ENCODE measurements at places on chromosomes 16 and 17.

- DNase-seq: peak; percentile 75
These were observed 46.6 kb downstream of the MRM3 start for GRCh38 chr17:828761-829160.

- no peak for DNase-seq
These were observed 104.3 kb upstream of the NUDT7 start for GRCh38 chr16:77617996-77618395.

- no peak for DNase-seq
These were observed 625.5 kb upstream of the C16orf82 start for GRCh38 chr16:26441178-26441577.

GRCh38 chr17:71919186-71919585, 201.6 kb upstream of the SOX9 start:
- no peak for DNase-seq

GRCh38 chr17:871751-872519, 89.8 kb downstream of the MRM3 start:
- peak; percentile 66 for DNase-seq

GRCh38 chr16:77555791-77556190, 121.0 kb upstream of the ADAMTS18 start:
- no peak for DNase-seq

DNA sequence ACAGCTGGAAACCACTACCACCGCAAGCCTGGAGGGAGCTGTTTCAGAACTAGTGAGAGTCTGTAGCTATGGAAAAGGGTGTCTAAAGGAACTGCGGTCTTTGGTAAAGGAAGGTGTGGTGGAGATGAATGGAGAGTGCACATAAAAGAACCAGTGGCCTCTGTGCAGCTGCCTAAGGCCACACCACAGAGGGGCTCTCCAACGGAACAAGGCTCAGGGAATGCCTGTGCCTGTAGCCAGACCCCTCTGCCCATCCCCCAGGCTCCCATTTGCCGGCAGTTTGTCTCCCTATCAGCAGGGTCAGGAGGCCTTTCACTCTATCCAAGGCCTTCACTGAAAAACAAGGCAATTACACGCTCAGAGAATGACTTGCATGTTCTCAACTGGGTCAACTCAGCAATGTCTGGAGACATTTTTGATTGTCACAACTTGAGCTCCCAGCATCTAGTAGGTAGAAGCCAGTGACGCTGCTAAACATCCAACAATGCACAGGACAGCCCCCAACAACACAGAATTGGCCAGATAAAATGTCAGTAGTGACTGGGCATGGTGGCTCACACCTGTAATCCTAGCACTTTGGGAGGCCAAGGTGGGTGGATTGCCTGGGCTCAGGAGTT, 3.3 kb upstream of the FDXR start:
- no peak for DNase-seq

GRCh38 chr16:66278604-66279262, 87.8 kb upstream of the CDH5 start:
- no peak for DNase-seq

DNA sequence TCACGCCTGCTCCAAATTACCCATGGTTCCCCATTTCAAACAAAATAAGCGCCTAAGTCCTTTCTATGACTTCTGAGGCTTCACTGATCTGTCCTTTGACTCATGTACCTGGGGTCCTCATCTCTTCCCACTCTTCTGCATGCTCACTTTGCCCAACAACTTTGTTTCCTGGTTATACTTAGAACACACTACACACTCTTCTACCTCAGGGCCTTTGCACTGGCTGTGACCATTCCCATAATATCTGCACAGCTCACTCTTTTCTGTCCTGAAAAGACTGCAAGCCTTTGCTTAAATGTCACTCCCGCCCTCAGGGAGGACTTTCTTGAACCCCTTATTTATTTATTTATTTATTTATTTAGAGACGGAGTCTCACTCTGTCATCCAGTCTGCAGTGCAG, 14.1 kb downstream of the CDH1 start:
- DNase-seq: no peak

GRCh38 chr17:36980280-36980761, 31.6 kb downstream of the AATF start:
- peak; percentile 21 for DNase-seq

- no peak for DNase-seq
These were observed 17.9 kb upstream of the ALOX15B start for GRCh38 chr17:8020776-8021564.

DNA sequence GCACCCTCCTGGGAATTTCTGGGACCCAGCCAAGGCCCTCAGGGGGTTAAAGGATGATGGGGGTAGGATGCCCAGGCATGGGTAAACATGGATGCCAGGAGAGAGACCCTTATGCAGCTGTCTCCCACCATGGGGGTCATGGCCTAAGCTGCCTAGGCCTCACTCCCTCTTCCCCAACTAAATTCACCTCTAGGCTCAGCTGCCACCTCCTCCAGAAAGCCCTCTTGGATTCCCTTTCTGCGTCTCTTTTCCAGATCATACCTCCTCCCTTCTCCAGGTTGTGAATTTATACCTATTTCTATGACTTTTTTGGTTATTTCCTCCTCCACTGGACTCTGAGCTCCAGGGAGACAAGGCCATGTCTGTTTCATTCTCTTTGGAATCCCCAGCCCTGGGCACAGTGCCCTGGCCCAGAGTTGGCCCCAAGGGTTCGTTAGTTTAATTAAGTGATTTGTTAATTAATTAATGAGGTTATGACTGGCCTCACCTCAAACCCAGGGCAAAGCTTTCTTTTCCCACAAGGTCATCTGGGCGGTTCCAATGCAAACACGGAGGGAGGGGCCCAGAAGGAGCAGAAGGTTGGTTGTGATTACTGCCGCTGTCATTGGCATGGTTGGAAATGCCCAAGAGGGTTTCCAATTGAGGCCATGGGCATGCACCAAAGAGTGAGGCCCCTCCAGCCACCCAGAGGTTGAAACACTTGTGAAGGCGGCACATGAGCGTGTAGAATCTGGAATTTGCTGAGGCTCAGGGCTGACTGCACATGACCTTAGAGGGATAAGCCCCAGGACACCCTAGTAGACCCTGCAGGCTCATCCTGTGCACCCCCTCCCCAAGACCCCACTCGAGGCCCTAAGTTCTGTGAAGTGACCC, 6.9 kb upstream of the KRT17 start:
- no peak for DNase-seq

DNA sequence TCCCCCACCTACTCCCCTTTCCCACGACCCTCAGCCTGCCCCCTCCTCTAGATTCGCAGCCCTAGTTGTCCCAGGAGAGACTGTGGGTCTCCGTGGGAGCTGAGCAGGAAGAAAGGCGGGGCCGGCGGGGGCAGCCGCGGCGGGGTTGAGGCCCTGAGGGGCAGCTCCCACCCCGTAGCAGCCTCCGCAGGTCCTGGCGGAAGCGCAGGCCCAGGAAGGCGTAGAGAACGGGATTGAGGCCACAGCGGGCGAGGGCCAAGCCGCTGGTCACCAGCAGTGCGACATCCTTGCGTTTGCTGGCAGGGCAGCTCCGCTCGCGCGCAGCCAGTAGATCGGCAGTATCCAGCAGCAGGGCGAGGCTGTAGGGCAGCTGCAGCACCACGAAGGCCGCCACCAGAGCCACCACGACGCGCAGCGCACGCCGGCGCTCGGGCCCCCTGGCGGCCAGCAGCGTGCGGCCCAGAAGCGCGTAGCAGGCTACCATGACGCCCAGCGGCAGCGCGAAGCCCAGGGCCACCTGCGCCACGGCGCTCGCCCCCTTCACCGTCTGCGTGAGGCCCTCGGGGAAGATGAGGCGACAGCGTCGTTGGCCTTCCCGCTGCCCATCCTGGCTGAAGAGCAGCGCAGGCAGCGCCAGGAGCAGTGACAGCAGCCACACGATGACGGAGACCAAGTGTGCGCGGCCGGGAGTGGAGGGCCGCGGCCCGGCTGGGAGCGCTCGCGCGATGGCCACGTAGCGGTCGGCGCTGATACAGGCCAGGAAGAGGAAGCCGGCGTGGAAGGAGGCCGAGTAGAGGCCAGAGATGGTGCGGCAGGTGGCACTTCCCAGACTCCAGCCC, 1.9 kb downstream of the CCR10 start:
- DNase-seq: peak; percentile 80

- no peak for DNase-seq
These were observed 790 bp downstream of the TRADD start for GRCh38 chr16:67158637-67159600.

GRCh38 chr17:2950846-2951245, 112.6 kb downstream of the OR1D5 start:
- no peak for DNase-seq

GRCh38 chr17:16135461-16135860, 79.9 kb downstream of the NCOR1 start:
- DNase-seq: no peak

GRCh38 chr16:89171216-89172170, at the start of gene CDH15:
Gene CDH15, plus strand, starts transcription at chr16:89171748. Its CDS starts 84 bp downstream, at chr16:89171832.
- peak; percentile 71 for DNase-seq

GRCh38 chr17:75191584-75191983, 8.8 kb upstream of the SUMO2 start:
- DNase-seq: peak; percentile 48

DNA sequence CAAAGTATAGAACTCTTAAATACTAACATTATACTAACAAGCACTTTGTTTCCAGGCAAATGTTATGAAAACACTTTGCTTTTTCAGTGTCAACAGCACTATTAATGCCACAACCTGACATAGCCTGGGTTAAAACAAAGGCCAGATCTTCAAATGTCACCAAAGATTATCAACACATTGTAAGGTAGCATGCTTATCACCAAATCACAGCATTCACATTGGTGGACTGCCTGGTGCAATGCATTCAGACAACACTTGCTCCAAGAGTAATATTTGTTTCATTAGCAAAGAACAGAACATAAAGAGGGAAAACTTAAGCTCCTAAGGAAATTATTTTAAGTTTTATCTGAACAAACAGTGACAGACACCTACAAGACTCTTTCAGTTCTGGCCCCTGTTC, 1361.2 kb downstream of the CDH8 start:
- no peak for DNase-seq
